ENCODE measurements at places on chromosomes 11 and 22.

- DNase-seq = no peak
These were observed 29.2 kb downstream of the ADAMTS15 start for GRCh38 chr11:130477586-130478203.

GRCh38 chr11:111395081-111395480, 16.0 kb upstream of the POU2AF1 start:
- DNase-seq = no peak

- DNase-seq = no peak
These were observed 702 bp downstream of the SYN3 start for GRCh38 chr22:33057363-33057995.

- DNase-seq = no peak
These were observed 96.6 kb upstream of the TMEM45B start for GRCh38 chr11:129719037-129719436.

GRCh38 chr11:56883371-56883987, 105.2 kb upstream of the OR5AK2 start:
- no peak for DNase-seq

DNA sequence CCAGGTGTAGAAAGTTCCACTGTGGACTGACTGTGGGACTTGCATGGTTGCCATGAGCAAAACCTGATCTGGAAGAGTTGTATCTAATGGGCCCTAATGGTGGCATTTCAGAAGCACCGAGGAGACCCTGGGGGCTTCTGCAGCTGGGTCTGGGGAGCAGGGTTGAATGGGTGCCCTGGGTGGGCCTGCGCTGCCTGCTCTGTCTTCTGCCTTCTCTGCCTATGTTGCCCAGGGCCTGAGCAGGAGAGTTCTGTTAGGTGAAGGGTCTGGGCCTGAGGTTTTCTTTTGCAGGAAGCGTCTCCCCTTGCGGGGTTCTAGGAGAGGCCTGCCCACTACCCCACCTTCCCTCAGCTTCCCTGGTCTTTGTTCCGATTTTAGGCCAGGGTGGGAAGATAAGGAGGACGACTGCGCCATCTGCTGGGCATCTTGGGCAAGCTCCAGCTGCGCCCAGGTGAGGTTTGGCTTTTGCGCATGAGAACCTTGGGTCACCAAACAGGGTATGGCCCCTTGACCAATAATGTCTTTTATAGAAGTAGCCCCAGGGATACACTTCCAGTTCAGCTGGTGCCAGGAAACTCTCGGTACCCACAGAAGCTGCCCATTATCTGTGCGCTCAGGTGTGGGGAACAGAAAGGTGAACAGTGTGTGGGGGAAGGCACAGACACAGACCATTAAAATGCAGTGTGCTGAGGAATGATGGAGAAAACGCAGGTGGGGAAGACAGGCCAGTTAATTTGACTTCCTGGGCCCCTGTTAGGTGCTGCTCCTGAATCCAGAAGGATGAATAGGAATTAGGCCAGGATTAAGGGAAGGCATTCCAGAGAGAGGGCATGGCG, 23.2 kb downstream of the COMMD9 start:
- DNase-seq = peak; percentile 59

DNA sequence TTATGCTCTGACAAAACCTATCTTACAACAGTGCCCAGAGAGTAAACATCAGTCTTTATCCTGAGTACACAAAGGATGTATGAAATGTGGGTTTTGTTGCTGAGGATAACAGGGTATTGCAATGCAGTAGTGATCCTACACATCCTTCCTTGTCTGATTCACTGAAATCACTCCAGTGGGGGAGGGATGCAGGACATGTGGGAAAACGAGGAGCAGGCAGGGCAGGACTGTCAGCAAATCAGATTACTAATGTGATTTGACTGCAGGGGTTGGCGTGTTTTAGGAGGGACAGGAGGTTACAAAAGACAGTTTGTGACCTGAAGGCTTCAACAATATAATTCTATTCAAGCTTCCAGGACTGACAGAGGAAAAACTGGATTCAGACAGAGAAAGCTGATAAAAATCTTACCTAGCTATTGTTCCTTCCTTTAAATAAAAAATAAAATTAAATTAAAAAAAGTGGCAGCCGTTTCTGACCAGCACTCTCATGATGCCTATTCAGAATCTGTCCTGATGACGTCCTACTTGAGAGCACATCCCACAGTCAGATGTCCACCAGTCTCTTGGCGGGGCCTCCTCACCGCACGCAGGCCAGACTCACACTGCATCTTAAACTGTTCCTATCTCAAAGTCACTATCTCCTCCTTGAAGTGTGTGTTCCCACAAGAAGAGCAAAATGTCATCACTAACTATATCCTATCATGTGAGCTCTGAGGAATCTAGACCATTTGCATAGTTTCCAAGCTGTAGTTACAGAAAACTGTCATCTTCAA, 50.6 kb upstream of the MN1 start:
- DNase-seq = no peak

- DNase-seq = no peak
These were observed 63.7 kb downstream of the KCNC1 start for GRCh38 chr11:17798253-17798652.

DNA sequence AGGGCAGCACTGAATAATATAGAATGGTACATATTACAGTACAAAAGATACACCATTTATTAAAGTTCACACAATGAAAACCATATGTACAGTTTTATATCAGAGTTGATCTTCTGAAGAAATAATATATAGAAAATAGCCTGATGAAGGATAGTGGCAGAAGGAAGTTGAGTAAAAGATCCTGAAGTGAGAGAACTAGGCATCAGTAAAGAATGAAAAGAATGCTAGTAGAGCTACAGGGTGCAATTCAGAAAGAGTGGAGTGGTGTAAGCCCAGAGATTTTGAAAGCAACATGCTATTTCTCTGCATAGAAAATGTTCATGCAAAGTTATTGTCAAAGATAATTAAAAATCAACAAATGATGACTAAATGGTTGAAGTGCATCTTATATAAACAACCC, 1552.7 kb upstream of the TENM4 start:
- DNase-seq = no peak

DNA sequence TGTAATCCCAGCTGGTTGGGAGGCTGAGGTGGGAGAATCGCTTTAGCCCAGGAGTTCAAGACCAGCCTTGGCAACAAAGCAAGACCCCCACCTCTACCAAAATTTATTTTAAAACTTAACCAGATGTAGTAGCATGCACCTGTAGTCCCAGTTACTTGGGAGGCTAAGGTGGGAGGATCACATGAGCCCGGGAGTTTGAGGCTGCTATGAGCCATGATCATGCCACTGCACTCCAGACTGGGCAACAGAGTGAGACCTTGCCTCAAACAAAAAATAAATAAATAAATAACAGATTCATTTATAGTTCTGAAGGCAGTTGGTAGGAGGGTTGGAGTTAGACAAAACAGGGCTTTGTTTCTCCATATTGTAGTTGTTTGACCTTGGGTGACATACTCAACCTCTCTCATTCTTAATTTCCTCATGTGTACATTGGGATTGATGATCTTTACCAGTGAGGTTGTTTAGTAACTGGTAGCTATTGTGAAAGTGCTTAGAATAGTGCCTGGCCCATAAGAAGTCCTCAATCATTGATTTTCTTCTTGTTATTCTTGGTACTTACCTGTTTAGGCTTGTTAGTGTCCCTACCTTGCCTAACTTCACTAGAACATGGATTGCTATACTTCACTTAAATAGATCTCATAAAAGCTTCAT, 79.1 kb downstream of the EMSY start:
- no peak for DNase-seq

- no peak for DNase-seq
These were observed 119.1 kb downstream of the NAT10 start for GRCh38 chr11:34224434-34224966.

DNA sequence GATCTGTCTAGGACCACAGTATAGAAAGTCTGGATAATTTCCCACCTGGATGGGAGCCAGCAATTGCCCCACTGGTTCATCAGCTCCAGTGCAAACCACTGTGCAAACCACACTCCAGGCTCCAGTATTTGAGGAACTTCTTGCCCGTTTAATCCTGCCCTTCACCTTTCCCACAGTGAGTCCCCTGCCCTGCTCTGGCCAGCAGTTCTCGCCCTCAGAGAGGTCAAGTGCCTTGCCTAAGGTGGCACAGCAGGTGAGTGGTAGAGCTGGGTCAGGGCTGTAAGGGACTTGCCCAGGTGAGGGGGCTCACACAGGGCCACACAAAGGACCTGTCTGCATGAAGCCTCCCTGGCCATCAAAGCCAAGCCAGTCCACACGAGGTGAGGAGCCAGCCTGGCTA, 24.1 kb downstream of the MS4A10 start:
- no peak for DNase-seq

- DNase-seq = no peak
These were observed 50.3 kb downstream of the CDKN1C start for GRCh38 chr11:2835296-2835695.

DNA sequence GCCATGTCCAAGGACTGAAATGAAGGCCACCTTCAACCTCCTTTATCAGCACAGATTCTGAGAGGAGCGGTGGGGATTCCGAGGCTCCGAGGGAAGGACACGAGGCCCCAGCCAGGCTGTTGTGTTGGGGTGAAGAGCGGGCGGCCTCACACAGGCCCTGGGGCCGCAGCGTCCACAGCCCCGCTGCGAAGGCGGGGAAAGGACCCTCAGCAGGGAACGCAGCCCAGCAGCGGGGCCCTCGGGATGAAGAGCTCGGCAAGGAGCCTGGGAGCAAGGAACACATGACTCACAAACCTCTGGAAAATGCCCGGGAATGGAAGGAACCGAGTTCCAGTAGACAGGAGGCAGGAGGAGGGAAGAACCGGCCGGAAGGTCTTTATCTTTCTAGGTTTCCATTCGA, 227.2 kb downstream of the BRD1 start:
- DNase-seq = peak; percentile 68

- DNase-seq = no peak
These were observed 27.4 kb upstream of the CXCR5 start for GRCh38 chr11:118856314-118856713.

GRCh38 chr11:12393691-12394090, 16.3 kb downstream of the PARVA start:
- no peak for DNase-seq

- peak; percentile 56 for DNase-seq
These were observed 27.6 kb upstream of the LRRC10B start for GRCh38 chr11:61480994-61481335.

DNA sequence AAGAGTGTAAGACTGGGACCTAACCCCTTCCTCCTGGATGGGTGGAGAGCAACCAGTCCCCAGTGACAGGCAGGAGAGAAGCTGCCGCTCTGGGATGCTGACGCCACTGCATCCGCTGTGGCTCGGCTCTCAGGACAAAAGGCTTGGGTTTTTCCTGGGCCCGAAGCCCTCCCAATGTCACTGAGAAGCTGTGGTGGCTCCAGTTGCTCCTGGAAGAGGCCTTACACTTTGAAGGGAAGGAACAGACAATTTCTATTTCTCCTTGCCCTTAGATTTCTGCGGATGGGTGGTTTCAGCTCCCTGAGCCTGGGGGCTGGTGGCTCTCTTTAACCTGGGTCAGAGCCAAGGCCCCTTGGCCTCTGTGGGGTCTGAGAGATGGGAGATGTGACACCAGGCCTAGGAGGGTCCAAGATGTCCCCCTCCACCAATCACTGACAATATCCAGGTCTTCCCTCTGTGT, 21.4 kb downstream of the TPBGL start:
- DNase-seq = no peak

DNA sequence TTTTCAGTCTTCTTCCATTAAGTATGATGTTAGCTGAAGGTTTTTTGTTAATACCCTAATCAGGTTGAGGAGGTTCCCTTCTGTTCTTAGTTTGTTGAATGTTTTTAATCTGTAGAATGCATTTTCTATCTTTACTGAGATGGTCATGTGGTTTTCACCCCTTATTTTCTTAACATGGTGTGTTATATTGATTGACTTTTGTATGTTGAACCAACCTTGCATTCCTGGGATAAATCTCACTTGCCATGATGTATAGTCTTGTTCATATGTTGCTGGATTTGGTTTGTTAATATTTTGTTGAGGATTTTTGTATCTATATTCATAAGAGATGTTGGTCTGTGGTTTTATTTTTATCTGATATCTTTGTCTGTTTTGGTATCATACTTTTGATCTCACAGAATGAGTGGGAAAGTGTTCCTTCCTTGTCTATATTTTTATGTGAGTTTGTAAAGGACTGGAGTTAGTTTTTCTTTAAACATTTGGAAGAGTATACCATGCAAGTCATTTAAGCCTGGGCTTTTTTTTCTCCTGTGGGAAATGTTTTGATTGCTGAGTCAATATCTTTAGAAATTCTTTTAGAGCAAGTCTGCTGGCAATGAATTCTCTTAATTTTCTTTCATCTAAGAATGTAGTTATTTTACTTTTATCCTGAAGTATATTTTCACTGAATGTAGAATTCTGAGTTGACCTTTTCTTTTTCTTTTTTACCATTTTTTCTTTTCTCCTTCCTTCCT, 5.5 kb upstream of the P4HA3 start:
- no peak for DNase-seq

DNA sequence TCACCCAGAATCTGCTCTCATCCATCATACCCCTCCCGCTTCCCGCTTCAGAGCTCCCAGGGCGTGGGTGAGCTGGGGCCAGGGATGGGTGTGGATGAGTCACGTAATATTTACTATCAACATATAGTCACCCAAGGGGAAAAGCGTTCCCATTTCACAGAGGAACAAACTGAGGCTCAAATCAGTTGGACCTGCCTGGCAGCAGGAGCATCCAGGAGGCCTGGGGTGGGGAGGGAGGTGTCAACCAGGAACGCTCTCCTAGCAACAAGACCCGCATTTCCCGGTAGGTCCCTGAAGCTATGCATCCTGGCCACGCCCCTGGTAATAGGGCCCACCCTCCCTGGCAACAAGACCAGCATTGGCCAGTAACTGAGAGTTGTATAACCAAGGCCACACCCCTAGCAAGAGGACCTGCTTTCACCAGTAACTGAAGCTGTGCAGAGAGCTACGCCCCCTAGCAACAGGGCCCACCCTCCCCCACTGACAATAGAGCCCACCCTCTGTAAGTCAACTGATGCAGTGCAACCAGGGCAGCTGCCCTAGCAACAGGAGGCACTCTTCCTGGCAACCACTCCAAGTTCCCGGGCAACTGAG, 32.7 kb upstream of the TXNRD2 start:
- no peak for DNase-seq

DNA sequence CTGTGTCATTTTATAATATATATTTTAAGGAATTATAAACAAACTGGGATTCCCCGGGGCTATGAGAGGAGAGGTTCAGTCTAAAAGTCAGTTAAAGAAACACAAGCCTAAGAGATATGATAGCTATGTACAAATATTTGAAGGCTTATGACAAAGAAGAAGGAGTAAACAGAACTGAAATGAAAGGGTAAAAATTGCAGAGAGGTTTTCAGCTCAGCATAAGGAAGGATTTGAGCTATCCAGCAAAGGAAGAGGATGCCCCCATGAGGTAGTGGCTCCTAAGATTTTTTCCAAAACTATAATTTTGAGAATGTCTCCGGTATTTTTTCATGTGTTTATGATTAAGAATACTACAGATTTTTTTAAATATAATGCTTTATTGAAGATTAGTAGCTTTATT, 57.9 kb upstream of the ANGPTL5 start:
- DNase-seq = peak; percentile 9

- no peak for DNase-seq
These were observed 106.2 kb downstream of the PARVA start for GRCh38 chr11:12483604-12484003.

- DNase-seq = no peak
These were observed 25.5 kb downstream of the RTN4R start for GRCh38 chr22:20242393-20243175.

- DNase-seq = no peak
These were observed 17.4 kb downstream of the ARVCF start for GRCh38 chr22:19998991-19999820.
